Astrocyte of the cerebellum (primary cell): ENCODE measurements at places on chromosomes 4 and X.

DNA sequence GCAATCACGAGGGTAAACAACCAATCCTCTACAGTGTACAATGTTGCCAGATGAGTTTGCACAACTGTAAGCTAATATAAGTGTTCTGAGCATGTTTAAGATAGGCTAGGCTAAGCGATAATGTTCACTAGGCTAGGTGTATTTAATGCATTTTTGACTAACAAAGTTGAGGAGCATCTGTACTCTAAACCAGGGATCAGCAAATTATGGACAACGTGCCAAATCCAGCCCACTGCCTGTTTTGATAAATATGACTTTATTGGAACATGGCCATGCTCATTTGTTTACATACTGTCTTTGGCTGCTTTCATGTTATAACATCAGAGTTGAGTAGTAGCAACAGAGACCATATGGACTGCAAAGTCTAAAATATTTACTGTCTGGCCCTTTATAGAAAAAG lies 46.3 kb upstream of the ARHGEF6 start:
- DNase-seq = no peak

- no peak for DNase-seq
Measured at GRCh38 chrX:133655275-133656265, 240.3 kb upstream of the GPC4 start.

DNA sequence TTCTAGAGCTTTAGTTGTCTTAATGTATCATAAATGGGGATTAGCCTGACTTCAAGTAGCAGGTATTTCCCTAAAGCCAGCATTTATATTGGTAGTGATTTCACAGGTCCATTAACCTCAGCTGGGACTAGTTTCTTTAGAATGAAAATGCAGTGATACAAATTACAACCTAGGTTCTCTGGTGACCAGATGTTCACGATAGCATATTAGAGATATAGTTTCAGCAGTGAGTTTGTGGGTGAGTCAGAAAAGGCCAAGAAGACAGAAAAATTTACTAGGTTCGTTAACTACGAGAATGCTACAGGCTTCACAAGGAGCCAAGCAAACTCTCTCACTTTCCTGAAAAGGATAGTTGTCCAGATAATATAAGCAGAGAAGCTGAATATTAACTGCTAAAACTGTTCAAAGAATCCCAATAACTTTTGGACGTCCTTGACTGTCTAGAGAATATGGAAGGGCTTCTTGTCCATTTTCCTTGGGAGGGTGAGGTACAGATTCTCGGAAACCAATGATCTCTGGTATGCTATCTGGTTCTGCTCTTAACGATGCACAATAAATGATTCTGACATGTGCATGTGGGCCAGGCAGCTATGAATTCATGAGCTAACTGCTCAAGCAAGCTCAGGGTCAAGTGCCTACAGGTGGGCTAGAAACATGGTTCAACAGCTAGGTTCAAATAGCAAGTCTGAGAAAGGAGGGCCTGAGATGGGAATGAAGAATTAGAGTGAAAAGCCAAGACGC lies 6.0 kb upstream of the SPCS3 start:
- DNase-seq = no peak

GRCh38 chrX:71930298-71930697 lies 19.7 kb downstream of the NHSL2 start:
- no peak for DNase-seq

GRCh38 chr4:78512357-78512920 lies 39.1 kb upstream of the ANXA3 start:
- DNase-seq = no peak

DNA sequence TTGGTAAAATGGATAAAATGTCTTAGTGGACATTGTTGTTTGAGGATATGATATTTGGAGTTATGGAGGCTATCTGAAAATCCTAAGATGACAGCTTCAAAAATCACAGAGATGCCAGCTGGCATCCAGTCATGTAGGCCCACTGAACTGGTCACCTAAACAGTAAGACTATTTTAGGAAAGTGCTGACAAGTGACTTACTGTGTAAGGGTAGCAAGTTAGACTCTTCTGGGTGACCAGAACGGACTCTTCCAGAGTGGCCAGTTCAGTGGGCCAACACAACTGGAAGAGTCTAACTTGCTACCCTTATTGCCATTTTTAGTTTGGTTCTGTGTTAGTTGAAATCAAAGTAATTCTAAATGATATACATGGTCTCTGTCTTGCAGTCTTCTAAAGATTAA lies 61.4 kb upstream of the ATP8A1 start:
- no peak for DNase-seq

DNA sequence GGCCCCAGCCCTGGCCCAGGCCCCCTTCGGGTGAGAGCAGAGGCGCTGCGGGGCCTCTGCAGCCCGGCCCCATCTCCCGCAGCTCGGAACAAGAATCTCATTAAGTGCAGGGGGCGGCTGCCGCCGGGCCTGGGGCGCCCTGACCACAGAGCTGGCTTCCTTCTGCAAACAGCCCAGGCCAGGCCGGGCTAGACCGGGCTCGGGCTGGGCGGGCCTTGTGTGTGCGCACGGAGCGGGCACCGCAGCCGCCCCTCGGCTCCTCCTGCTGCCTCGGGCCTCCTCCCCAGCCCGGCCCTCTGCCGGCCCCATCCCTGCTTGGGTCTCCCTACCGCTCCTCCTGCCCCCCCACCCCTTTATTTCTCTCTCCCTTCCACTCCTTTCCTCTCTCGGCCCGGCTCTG lies 83.3 kb downstream of the EFNB1 start:
- no peak for DNase-seq

DNA sequence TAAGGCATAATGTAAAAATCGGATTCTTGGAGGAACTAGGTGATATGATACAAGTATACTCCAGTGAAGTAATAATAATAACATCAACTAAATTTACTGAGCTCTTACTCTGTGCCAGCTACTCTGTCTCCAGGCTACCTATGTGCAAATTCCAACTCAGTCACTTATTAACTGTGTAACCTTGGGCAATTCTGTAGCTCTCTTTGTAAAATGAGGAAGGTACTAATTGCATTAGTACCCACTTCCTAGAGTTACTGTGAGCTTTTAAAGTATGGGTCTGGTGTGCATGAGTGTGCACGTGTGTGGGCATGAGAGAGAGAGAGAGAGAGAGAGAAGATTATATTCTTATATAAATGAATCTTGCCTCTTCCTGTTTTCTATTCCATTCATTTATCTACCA lies 169.9 kb downstream of the KCNIP4 start:
- DNase-seq = no peak

GRCh38 chr4:7418131-7418943 lies 16.4 kb downstream of the PSAPL1 start:
- no peak for DNase-seq

- no peak for DNase-seq
Measured at GRCh38 chrX:100647739-100648138, 3.7 kb downstream of the SRPX2 start.

- DNase-seq = no peak
Measured at GRCh38 chr4:182411391-182411790, 168.2 kb downstream of the TENM3 start.

- DNase-seq = no peak
Measured at GRCh38 chrX:96987228-96987627, 103.5 kb downstream of the RPA4 start.
